NCI-H460 (cell line): ENCODE measurements at places on chromosomes 2 and 18. TPM values are rescaled to one million over a fixed set of nuclear protein-coding genes. Genes with fewer than 3 reads are reported as not detected.

Gene SLC30A3
- total RNA-seq = 0.50 and 0.75 TPM in 2 replicates

Gene SKA1
- total RNA-seq = 58.7 and 60.9 TPM in 2 replicates

Gene ASAP2
- total RNA-seq = 34.2 and 34.7 TPM in 2 replicates

Gene TTN
- 2.0 and 2.6 TPM in 2 replicates for total RNA-seq

Gene DNAJC5G
- not detected in 2 replicates for total RNA-seq

Gene ABCB11
- total RNA-seq = not detected in 2 replicates

Gene DTYMK
- 57.4 and 70.3 TPM in 2 replicates for total RNA-seq

Gene MTLN
- 77.2 and 90.7 TPM in 2 replicates for total RNA-seq

Gene NPAS2
- total RNA-seq = 30.6 and 42.3 TPM in 2 replicates

Gene KIF1A
- 0.37 and 0.63 TPM in 2 replicates for total RNA-seq

Gene KIF5C
- 0.46 and 0.64 TPM in 2 replicates for total RNA-seq

Gene ELOA2
- not detected in 2 replicates for total RNA-seq

Gene POMC
- total RNA-seq = not detected in 2 replicates

Gene DSG1
- total RNA-seq = 0.02 TPM in 1 of 2 replicates, not detected in the other

Gene CFAP210
- total RNA-seq = 0.12 and 0.20 TPM in 2 replicates

Gene TEKT4
- not detected in 2 replicates for total RNA-seq

Gene TMEM37
- total RNA-seq = 1.4 and 2.5 TPM in 2 replicates

Gene GPR17
- not detected in 2 replicates for total RNA-seq

Gene LINC00305
- not detected in 2 replicates for total RNA-seq

Gene NT5DC4
- total RNA-seq = not detected in 2 replicates

Gene GALNT13
- 30.7 and 35.1 TPM in 2 replicates for total RNA-seq

Gene RAB27B
- 28.5 and 30.4 TPM in 2 replicates for total RNA-seq

Gene PLEKHH2
- total RNA-seq = 1.8 and 2.1 TPM in 2 replicates

Gene LYG1
- total RNA-seq = 0.43 and 0.69 TPM in 2 replicates

Gene NEURL3
- total RNA-seq = not detected in 2 replicates

Gene TRIM54
- 0.12 TPM in 1 of 2 replicates, not detected in the other for total RNA-seq

Gene DUSP19
- total RNA-seq = 2.1 and 3.5 TPM in 2 replicates

Gene ANKRD62
- not detected in 2 replicates for total RNA-seq

Gene SPDYA
- 0.23 and 0.30 TPM in 2 replicates for total RNA-seq

Gene REG3G
- total RNA-seq = not detected in 2 replicates

Gene PARD3B
- total RNA-seq = 5.8 and 13.8 TPM in 2 replicates

Gene IL36G
- not detected in 2 replicates for total RNA-seq

Gene CACNB4
- 0.20 TPM in 1 of 2 replicates, not detected in the other for total RNA-seq

Gene TBC1D8
- 25.9 and 27.8 TPM in 2 replicates for total RNA-seq

Gene MRPL19
- 90.1 and 93.7 TPM in 2 replicates for total RNA-seq

Gene PIEZO2
- total RNA-seq = not detected in 2 replicates

Gene STK36
- 14.9 and 26.8 TPM in 2 replicates for total RNA-seq

Gene PID1
- 23.7 and 24.8 TPM in 2 replicates for total RNA-seq

Gene HOXD13
- total RNA-seq = 4.7 and 5.2 TPM in 2 replicates

Gene PLGLB2
- total RNA-seq = 0.35 and 0.47 TPM in 2 replicates

Gene GPR39
- total RNA-seq = 0.42 and 0.49 TPM in 2 replicates

Gene ATOH8
- total RNA-seq = 0.89 and 1.4 TPM in 2 replicates

Gene PROKR1
- not detected in 2 replicates for total RNA-seq

Gene CFC1
- not detected in 2 replicates for total RNA-seq

Gene DYNAP
- not detected in 2 replicates for total RNA-seq

Gene SERPINB3
- total RNA-seq = 0.15 and 0.23 TPM in 2 replicates

Gene CD28
- total RNA-seq = 0.06 TPM in 1 of 2 replicates, not detected in the other

Gene SOX11
- 0.03 and 0.05 TPM in 2 replicates for total RNA-seq

Gene FZD7
- 16.8 and 17.4 TPM in 2 replicates for total RNA-seq

Gene HOXD4
- not detected in 2 replicates for total RNA-seq

Gene POTEE
- not detected in 2 replicates for total RNA-seq
